GM18507 (cell line): ENCODE measurements at places on chromosomes 11 and 22.
A peak's percentile ranks its signal among the peaks of the same experiment; 100 is the strongest.

GRCh38 chr11:19460718-19461405 is 220.1 kb upstream of the E2F8 start:
- DNase-seq: no peak

GRCh38 chr11:117750916-117751662 is 45.9 kb downstream of the DSCAML1 start:
- no peak for DNase-seq

- DNase-seq: no peak
Measured at GRCh38 chr11:11500744-11501487, 120.9 kb downstream of the GALNT18 start.

GRCh38 chr22:27337676-27338075 is 463.9 kb downstream of the MN1 start:
- DNase-seq: no peak

DNA sequence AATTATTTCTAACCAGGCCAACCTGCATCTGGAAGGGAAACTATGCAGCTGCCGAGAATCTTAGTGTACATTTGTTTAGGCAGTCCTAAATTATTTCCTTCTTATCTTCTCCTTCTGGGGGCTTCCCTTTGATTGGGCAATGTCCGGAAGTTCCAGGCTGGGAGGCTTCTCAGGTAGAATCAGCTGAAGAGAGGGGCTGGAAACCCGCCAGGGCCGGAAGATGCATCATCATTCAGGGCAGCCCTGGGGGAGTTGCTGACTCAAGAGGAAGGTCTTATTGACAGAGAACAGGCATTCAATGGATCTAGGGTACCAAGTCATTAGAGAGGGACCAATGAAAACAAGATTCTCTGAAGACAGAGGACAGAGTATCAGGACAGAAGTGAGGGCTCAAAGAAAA is 150.7 kb downstream of the BLID start:
- DNase-seq: no peak

GRCh38 chr22:36356708-36357624 is 30.8 kb downstream of the MYH9 start:
- DNase-seq: no peak

DNA sequence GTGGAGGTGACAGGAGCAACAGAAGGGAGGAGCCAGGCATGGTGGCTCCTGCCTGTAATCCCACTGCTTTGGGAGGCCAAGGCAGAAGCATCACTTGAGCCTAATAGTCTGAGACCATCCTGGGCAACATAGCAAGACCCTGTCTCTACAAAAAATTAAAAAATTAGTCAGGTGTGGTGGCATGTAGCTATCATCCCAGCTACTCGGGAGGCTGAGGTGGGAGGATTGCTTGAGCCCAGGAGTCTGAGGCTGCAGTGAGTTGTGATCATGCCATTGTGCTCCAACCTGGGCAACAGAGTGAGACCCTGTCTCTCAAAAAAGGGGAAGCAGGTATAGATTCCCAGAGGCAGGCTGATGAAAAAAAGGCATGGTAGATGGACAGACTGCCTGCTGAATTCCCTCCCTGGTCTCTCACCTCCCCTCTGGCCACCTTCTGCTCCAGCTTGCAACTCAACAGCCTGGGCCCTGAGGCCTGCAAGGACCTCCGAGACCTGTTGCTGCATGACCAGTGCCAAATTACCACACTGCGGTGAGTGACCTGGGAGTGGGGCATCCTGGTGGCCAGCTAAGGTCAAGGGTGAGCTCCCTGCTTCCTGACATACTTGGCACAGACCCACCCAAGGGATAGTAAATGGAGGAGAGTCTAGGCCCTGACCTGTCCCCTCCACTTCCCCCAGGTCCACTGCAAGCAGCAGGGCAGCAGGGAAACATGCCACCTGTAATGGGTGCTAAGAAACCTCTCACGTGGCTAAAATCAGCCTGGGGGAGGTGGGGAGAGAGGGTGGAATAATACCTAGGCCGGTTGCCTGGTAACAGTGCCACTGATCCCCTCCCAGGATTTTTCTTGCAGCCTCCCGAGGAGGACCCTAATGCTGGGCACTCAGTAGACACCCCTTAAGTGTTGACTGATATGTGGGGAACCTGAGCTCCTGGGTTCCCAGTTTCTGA is 4.3 kb upstream of the NHERF4 start:
- no peak for DNase-seq

GRCh38 chr11:32421992-32422391 is 13.3 kb downstream of the WT1 start:
- no peak for DNase-seq

- no peak for DNase-seq
Measured at GRCh38 chr11:1471736-1472135, 14.8 kb downstream of the MOB2 start.

DNA sequence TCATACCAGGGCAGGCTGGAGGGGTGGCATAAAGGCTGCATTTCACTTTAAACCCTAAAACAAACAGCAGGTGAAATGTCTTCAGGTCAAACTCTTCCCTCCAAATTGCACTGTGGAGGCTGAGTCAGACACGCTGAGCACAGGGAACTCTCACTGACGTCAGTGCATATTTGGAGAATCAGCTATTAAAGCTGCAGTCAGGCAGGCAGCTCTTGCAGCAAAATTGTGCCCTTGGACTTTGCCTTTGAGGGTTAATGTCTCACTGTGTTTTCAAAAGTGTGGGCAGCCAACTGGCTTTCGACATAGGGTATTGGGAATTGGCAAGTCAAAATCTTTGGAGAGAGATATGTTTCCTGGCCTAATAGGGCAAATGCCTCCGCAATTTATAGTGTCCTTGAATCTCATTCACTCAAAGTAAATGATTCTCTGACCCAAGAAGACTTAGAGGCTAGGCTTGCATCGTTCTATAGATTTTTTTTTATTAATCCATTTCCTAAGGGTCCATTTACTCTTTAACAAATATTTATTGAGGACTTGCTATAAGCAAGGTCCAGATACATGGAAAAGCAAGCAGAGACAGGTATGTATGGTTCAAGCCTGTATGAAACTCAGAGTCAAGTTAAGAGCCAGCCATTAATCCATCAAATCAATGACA is 27.7 kb upstream of the SMCO4 start:
- no peak for DNase-seq

- no peak for DNase-seq
Measured at GRCh38 chr11:86062719-86063118, 6.2 kb downstream of the PICALM start.

DNA sequence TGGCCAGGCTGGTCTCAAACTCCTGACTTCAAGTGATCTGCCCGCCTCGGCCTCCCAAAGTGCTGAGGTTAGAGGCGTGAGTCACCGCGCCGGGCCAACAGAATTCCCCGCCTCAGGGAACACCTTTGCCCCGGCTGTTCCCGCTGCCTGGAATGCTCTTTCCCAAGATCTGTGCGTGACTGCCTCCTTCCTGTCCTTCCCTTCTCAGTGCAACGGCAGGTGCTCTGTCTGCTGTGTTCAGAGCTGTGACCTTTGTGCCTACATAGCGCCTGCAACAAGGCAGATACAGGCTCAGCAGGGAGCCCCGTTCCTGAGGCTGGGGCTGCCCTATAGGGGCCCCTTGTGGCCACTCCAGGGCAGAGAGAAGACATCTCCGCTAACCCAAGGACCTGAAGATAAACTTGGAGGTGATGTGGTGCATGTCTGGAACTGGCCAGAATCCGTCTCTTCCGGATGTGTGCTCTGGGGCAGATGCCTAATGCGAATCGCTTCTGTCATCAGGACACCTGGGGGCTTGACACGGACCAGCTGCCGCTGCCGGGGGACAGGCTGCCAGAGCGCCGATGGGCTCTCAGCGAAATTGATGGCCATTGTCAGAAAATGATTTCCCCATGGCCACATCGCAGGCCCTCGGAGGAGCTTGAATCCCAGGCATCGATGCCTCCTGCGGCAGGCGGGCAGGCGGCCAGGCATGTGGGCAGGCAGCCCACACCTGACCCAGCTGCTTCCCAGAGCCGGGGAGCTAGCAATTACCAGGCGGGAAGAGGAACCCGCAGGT is 43.5 kb upstream of the TCF20 start:
- DNase-seq: no peak

- no peak for DNase-seq
Measured at GRCh38 chr22:41478891-41479521, 10.1 kb downstream of the ACO2 start.

GRCh38 chr22:49417833-49418232 is 409.8 kb downstream of the BRD1 start:
- no peak for DNase-seq

GRCh38 chr22:46272762-46273431 is 5.1 kb downstream of the TTC38 start:
- DNase-seq: no peak

DNA sequence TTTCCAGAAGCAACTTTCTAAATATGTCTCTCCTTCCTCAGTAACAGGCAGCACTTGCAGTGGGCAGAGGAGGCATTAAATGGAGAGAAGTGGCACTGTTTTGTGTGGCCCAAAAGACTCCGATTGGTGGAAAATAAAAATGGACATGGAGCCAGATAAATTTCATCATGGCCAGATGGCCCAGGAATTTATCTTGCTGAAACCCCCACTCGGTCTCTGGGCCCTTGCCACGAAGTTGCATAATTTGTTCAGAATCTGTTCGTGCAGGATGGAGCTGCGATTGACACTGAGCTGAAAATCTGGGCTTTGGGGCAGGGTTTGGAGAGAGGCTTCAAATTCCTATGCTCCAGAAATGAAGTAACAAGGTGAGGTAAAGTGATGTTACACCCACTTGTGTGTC is 65.5 kb downstream of the C11orf91 start:
- no peak for DNase-seq

DNA sequence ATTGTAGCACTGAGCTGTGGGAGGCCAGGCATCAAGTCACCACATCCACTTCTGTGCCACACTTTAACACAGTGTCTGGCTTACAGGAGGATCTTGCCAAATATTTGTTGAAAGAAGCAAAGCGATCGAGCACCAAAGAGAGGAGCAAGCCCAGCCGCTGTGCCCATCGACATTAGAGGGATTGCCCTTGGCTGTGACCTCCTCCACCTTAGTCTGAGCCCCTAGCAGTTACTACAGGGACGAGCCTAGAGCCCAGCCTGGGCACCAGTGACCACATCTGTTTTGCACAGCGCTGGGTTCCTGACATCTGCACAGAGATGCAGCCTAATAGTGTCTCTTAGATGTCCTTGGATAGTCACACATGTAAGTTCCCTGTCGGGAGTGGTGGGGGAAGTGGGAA is 17.7 kb downstream of the GRIK4 start:
- no peak for DNase-seq

DNA sequence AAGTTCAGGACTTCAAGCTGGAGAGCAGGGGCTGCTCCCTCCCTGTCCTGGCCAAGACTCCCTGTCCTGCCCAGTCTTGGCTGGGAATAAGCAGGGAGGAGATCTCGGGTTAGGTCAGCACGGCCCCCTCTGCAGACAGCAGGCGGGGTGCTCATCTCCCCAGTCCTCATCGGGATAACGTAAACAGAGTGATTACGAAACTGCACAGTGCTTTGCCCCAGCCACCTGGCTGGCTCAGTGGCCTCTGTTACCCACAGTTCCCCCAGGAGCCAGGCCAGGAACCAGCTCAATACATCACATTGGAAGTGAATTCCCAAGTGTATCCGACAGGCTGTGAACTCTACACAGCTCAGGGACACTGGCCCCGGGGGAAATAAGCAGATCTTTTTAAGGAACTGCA is 42.7 kb upstream of the KCNJ11 start:
- no peak for DNase-seq

DNA sequence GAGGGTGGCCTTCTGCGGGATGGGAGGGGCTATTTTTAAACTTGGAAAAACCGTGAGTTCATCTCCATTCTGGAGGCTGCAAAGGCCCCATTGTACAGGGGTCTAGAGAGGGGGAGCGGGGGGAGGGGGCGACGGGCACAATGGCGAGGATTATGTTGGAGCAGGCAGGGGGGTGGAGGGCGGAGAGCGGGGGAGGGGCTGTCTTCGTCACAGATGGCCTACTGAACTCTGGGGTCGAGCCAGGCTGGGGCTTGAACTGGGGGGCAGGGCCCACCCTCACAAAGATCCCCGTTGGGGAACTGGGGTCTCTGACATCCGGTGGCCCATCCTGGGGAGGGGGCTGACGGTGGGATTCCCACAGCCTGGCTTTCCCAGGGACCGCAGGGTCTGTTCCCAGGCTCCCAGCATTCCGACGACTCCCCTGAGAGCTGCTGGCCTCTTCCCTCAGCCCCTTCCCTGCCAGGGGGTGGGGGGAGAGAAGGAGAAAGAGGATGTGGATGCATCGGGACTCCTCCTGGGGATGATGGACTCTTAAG is 3.4 kb upstream of the MCAM start:
- no peak for DNase-seq

GRCh38 chr11:128502726-128503125 is 84.6 kb downstream of the ETS1 start:
- DNase-seq: no peak

- DNase-seq: peak; percentile 60
Measured at GRCh38 chr22:36853407-36854099, 7.3 kb upstream of the NCF4 start.

GRCh38 chr22:46593211-46593681 is 26.9 kb upstream of the GRAMD4 start:
- no peak for DNase-seq

DNA sequence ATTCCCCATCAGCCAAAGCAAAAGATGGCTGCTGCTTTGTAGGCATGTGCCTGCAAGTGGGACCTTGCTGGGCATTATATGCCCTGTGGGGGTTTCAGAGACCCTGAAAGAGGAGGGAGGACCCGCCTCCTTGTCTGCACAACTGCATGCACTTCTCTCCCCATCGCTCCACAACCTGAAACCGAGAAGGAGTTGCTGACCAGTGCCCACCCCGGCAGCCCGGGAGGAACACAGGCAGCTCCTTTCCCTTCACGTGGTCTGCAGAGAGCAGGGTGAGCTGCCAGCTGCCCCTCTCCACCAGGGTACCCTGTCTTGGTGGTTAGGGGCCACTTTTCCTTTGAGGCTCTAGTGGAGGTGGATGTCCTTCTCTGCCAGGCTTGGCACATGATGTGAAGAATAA is 1.4 kb upstream of the TMEM132A start:
- no peak for DNase-seq

- no peak for DNase-seq
Measured at GRCh38 chr11:106468531-106468930, 391.1 kb downstream of the AASDHPPT start.

DNA sequence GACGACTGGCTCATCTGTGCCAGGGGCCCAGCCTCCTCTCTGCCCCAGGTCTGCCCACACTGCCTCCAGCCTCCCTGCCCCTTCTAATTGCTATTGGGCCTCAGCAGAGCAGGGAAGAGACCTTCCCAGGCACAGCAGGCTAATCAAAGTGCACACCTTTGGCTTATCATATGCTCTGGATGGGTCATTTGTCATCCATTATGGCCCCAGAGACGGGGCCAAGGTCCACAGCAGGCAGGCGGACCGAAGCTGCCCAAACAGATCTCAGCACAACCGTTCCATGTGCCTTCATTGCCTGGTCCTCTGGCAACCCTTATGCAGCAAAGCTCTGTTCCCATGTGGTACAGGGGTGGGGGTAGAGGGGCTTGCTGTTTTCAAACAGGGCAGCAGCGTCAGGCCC is 66.6 kb downstream of the TP53I11 start:
- no peak for DNase-seq

GRCh38 chr22:47678636-47679287 is 916.3 kb downstream of the TBC1D22A start:
- no peak for DNase-seq
